Stomach (tissue), 19 donors: ENCODE measurements at places on chromosomes 4 and X. TPM values are rescaled to one million over a fixed set of nuclear protein-coding genes. Genes with fewer than 3 reads are reported as not detected.

GRCh38 chr4:173866322-173867026 lies 336.4 kb upstream of the HAND2 start:
- no peak for DNase-seq

GRCh38 chr4:71303850-71304249 lies 35.0 kb upstream of the SLC4A4 start:
- DNase-seq, result no peak

DNA sequence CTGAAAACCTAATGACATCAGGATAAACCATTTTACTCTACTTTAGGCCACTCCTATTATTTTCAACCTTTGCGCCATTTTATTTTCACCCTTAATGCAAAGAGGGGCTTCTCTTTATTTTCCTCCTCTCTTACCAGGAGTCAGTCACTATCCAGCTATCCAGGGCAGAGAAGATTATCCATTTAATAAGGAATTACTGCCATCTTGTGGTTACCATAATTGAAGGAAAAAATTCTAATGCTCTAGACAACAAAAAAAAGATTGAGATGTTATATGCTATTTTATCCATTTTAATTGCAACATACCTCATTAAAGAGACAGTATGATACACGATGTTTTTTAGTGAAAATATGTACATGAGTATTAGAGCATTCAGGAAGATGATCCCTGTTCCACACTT lies 514.5 kb upstream of the FAM241A start:
- DNase-seq, result no peak

DNA sequence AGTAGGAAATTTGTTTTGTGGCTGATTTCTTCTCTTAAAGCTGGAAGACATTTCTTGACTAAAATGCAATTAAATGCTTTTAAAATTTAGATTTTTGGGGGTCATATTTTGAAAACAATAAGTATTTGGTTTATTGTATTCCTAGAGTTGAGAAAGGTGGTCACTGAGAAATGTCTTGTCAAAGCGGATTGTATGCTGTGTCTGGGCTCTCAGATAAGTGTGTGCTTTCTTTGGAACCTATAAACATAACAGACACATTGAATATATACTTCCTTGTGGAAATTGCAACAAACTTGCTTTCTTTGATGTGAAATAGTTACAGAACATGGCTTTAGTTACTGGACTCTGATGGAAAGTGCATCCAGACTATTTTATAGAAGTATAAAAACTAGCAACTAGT lies 75.4 kb downstream of the AFF1 start:
- no peak for DNase-seq

GRCh38 chr4:15996773-15997172 lies 33.8 kb upstream of the FGFBP2 start:
- no peak for DNase-seq

GRCh38 chr4:117134386-117134785 lies 49.0 kb upstream of the TRAM1L1 start:
- DNase-seq, result no peak

DNA sequence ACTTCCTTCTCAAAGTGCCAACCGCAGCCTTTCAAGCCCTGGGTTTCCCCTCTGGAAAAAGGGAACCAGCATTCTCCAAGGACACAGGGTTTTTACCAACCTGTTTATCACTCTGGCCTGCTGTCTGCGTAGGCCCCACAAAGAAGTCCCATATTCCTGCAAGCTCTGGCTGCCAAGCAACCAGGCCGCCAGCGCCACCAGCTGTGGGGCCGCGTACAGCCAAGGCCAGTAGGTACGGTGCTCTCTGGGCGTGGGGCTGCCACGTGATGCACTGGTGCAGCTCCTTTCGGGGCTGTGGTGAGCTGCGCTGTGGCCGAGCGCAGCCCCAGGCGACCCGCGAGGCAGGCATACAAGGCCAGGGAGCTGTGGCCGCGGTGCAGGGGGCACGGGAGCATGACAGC lies 22.1 kb downstream of the LUZP4 start:
- DNase-seq, result no peak

GRCh38 chr4:68348577-68348976 lies 1.3 kb downstream of the YTHDC1 start:
- DNase-seq, result peak; percentile 19

DNA sequence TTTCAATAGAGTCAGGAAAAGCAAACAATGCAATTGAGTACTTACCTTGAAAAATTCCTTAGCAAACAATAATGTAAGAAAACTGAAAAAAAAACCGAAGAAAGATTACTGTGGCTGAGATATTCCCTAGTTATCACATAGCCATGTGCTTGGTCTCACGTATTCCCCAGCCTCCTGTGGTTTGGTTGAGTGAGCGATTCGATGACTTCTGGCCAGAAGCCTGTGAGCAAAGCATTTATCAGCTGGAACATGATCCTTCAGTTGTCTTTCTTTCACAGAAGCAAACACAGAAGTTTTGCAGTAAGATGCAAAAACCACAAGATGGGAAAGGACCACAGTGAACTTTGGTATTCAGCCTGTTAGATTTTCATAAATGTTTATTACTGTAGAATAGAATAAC lies 1754.3 kb upstream of the AGA start:
- DNase-seq, result no peak

- no peak for DNase-seq
These were observed 262.7 kb downstream of the ANKRD50 start for GRCh38 chr4:124449881-124450280.

DNA sequence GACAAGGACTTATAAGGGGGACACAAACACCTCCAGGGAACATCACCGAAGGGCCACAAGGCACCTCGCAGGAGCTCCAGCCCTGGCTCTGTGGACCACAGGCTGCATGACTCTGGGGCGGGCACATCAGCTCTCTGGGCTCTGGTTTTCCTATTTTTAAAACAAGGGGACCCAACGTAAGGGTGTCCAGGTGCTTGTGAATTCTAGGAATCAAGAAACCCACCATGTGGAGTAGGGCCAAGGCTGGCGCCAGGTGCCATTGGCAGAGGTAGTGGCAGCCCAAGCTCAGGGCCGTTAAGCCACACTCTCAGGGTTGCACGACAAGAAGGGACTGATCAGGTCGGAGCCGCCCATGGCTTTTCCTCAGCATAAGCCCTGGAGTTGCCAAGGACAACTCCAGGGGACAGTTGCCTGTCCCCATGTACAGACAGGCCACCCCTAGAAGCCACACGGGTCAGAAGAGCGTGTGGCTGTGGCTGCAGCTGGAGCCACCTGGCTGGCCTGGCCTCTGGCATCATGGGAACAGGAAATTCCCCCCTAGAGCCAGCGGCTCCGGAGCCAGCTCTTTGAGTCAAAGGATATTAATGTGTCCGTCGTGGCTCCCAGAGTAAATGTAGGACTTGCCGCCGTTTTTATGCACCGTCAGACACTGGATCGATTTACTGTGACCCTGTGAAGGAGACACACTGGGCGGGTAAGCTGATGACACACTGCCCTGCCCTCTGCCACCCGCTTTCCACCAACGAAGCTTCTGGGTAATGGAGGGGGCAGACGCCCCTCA lies 32.5 kb downstream of the WDR1 start:
- peak; percentile 24 for DNase-seq

GRCh38 chrX:17395154-17395553 lies 20.2 kb downstream of the NHS start:
- DNase-seq, result no peak

GRCh38 chrX:68438575-68438974 lies 5.3 kb upstream of the OPHN1 start:
- DNase-seq, result no peak

- no peak for DNase-seq
These were observed 64.7 kb upstream of the TNIP3 start for GRCh38 chr4:121228848-121229247.

DNA sequence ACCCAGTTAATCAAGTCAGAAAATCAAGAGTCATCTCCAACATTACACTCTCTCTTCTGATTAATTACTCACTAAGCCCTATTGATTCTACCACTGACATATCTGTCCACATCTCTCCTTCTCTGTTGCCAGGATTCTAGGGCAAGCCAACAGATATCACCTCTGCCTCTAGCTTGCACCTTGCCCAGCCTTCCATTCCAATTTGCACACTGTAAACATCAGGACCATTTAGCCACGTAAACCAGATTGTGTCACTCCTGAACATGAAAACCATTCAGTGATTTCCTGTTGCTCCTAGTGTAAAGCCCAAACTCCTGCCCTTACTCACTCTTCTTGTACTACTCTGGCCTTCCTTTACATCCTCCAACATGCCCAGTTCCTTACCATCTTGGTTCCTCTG lies 68.0 kb upstream of the PLS3 start:
- peak; percentile 10 for DNase-seq

- DNase-seq, result no peak
These were observed 72.5 kb downstream of the AFAP1 start for GRCh38 chr4:7867191-7867590.

DNA sequence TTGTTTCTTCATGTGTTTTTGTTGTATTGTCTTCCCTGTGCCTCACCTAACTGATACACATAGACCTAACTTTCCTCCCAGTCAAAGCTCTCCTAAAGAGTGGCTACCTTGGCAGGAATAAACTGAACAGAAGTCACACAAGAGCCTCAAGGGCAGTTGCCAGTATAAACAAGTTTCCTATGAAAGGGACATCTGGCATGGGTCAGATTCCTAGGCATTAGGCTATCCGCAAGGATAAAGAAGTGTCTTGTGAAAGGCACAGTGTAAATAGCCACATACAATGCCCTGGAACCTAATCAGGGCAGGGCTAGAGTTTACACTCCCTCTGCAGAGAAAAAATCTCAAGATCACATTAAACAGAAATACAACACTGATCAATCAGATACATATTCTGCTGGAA lies 220.8 kb downstream of the SPANXN3 start:
- no peak for DNase-seq

DNA sequence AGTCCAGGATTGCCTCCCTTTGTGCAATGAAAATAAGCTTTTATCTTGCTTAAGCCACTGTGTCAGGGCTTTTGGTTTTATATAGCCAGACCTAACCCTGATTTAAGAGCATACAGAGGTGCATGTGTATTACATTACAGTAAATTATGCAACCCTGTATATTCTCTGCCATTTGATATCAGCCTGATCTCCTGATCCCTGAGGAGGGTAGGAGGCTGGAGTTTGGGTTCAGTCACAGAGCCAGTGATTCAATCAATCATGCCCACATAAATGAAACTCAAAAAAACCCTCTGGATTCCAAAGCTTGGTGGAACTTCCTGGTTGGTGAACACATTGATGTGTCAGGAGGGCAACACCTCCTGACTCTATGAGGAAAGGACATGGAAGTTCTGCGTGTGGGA lies 7.3 kb upstream of the KLHL8 start:
- no peak for DNase-seq

GRCh38 chr4:128543696-128544095 lies 256.1 kb upstream of the PGRMC2 start:
- DNase-seq, result no peak

- DNase-seq, result no peak
These were observed 20.6 kb downstream of the ZNF721 start for GRCh38 chr4:478373-478772.

DNA sequence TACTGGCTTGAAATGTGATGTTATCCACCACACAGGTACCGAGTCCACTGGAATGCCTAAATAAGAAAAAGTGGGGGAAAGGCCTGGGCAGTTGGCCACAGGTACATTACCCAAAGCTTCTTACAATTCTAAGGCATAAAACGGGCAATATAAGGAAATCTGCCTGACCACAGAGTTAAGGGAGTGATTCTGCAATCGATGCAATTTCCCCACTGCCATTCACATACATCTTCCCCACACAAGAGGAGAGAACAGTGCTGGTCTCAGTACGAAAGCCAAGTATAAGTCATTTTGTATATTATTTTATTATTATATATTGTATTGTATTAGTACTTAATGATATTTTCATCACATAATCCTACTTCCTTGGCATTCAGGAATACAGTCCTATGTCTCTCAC lies 30.6 kb downstream of the RFC1 start:
- DNase-seq, result no peak

DCAF8L2 gene
- not detected for polyA plus RNA-seq

NAP1L2 gene
- polyA plus RNA-seq, result 2.0 TPM

WDR17 gene
- 0.48 TPM for polyA plus RNA-seq

MTNR1A gene
- not detected for polyA plus RNA-seq

TMPRSS11D gene
- 27.3 TPM for polyA plus RNA-seq

PROM1 gene
- 11.8 TPM for polyA plus RNA-seq
